ENCODE measurements at places on chromosomes 5 and 9.

DNA sequence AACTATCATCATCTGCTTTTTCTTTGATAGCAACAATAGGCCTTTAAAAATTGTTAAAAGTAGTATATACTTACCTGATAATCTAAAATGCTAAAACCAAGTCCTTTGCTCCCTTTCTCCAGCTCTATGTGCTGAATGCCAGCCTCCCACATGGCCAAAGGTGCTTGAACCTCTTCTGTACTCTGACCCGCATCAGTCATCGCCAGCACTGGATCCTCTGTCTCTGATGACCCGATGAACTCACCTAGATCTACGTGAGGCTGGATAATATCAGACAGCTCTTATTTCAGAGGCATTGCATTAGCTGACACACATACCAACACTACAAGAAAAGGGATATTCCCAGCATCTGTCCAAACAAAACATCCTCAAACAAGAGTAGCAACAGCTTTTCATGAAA is 89.5 kb downstream of the MPDZ start:
- no peaks in the 10 kb centered on the region for H3K4me1 ChIP-seq
- no peaks in the 10 kb centered on the region for H3K36me3 ChIP-seq
- no peak overlapping the region for H3K27ac ChIP-seq
- H3K4me3 ChIP-seq = no peak overlapping the region
- no peaks in the 10 kb centered on the region for H3K27me3 ChIP-seq

- H3K27ac ChIP-seq = no peak overlapping the region
- peaks cover 5% of the 10 kb centered on the region for H3K27me3 ChIP-seq
- peaks cover 16% of the 10 kb centered on the region for H3K4me1 ChIP-seq
- peaks cover 9% of the 10 kb centered on the region for H3K36me3 ChIP-seq
Observed at GRCh38 chr5:93622240-93622885, 39.3 kb downstream of the NR2F1 start.

GRCh38 chr5:133321833-133322420 is 270.1 kb downstream of the HSPA4 start:
- H3K4me3 ChIP-seq = peak overlapping the region; percentile 54
- peak; percentile 84 for DNase-seq
- H3K27me3 ChIP-seq = no peaks in the 10 kb centered on the region
- peaks cover 49% of the 10 kb centered on the region for H3K4me1 ChIP-seq
- H3K27ac ChIP-seq = peak overlapping the region; percentile 91

DNA sequence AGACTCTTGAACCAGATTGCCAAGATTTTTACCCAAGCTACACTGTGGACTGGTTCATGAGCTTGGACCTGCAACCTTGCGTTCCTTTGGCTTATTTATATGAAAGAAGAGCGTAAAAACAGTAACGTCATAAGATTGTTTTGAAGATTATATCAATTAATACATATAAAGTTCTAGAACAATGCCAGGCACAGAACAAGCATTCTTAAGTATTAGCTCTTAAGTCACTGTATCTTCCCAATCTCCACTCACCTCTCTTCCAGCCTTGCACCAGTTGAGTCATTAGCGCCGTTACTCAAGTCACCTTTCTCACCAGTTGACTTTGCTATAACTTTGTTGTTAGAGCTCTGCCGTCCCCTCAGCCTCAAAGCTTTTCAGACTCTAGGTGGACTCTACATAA is 415.7 kb downstream of the PLK2 start:
- H3K27ac ChIP-seq = no peak overlapping the region
- H3K27me3 ChIP-seq = no peaks in the 10 kb centered on the region
- no peaks in the 10 kb centered on the region for H3K36me3 ChIP-seq
- no peak for DNase-seq

- H3K27me3 ChIP-seq = no peaks in the 10 kb centered on the region
- no peak overlapping the region for H3K27ac ChIP-seq
- peaks cover 37% of the 10 kb centered on the region for H3K36me3 ChIP-seq
- DNase-seq = no peak
- H3K4me1 ChIP-seq = peaks cover 6% of the 10 kb centered on the region
Observed at GRCh38 chr5:127549551-127549950, 32.1 kb downstream of the PRRC1 start.

DNA sequence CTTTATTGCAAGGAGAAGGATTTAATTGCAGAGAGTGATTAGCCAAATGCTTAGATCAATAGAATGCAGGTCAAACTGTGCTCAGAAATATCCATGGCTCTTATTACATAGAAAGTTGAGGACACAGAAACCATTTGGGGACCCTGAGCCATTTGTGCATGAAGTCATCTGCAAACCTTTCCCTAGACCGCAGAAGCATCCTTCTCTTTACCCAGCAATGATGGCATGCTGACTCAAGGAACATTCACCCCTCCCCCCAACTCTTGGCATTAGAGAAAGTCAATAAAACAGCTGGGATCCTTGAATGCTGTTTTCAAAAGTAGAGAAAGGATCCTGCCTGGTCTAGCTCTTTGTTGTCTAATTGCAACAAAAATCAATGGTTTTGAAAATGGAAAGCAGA is 73.5 kb downstream of the PPP2R2B start:
- no peaks in the 10 kb centered on the region for H3K4me1 ChIP-seq
- no peaks in the 10 kb centered on the region for H3K36me3 ChIP-seq
- no peaks in the 10 kb centered on the region for H3K27me3 ChIP-seq
- no peak for DNase-seq

- no peaks in the 10 kb centered on the region for H3K4me1 ChIP-seq
- no peak overlapping the region for H3K4me3 ChIP-seq
- peaks cover 5% of the 10 kb centered on the region for H3K36me3 ChIP-seq
Observed at GRCh38 chr5:79392776-79393175, 121.2 kb downstream of the HOMER1 start.

- H3K27me3 ChIP-seq = no peaks in the 10 kb centered on the region
- no peaks in the 10 kb centered on the region for H3K36me3 ChIP-seq
- no peaks in the 10 kb centered on the region for H3K4me1 ChIP-seq
- no peak overlapping the region for H3K4me3 ChIP-seq
- no peak for DNase-seq
Observed at GRCh38 chr9:8867148-8867547, 1067.6 kb upstream of the DMAC1 start.

- peaks cover 12% of the 10 kb centered on the region for H3K4me1 ChIP-seq
- no peaks in the 10 kb centered on the region for H3K36me3 ChIP-seq
- H3K27ac ChIP-seq = no peak overlapping the region
- DNase-seq = no peak
Observed at GRCh38 chr5:132807163-132807838, 5.8 kb upstream of the SOWAHA start.

DNA sequence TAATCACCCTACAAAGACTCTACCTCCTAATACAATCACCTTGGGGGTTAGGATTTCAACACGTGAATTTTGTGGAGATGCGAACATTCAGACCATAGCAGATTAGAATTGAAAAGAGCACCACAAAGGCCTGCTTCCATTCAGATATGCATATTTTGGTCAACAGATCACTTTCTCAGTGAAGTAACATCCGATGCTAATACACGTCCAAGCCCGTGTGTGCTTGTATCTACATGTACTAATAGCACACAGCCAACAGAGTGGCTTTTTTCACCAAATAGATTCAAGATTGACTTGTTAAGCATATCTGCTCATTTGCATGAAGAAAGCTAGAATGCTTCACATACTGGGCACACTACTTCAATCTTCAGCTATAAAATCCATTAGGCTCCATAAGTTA is 35.6 kb upstream of the SSBP2 start:
- no peak overlapping the region for H3K4me3 ChIP-seq
- no peak overlapping the region for H3K27ac ChIP-seq
- H3K4me1 ChIP-seq = peaks cover 3% of the 10 kb centered on the region
- H3K27me3 ChIP-seq = no peaks in the 10 kb centered on the region

DNA sequence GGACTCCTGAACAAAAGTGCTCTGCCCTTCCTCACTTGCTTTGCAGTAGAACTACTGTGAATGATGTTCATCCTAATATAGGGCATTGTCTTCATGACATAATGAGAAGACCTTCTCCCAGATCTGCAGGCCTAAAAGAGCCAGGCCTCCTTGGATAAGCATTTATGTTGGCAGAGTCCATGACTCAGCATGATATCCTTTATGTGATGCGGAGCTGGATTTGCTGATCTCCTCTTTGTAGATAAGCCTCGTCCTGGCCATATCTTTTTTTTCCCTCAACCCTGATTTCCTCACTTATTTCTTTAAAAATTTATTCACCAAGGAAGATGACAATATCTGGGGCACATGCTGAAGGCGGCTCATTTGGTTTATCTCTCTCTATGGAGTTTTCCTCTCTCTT is 62.4 kb upstream of the TAS2R1 start:
- H3K27me3 ChIP-seq = no peaks in the 10 kb centered on the region
- no peak overlapping the region for H3K4me3 ChIP-seq
- no peaks in the 10 kb centered on the region for H3K36me3 ChIP-seq
- no peak overlapping the region for H3K27ac ChIP-seq
- H3K4me1 ChIP-seq = no peaks in the 10 kb centered on the region

GRCh38 chr5:40406741-40407211 is 272.9 kb upstream of the PTGER4 start:
- no peaks in the 10 kb centered on the region for H3K27me3 ChIP-seq
- peak overlapping the region; percentile 99 for H3K27ac ChIP-seq
- H3K4me3 ChIP-seq = peak overlapping the region; percentile 57

- DNase-seq = no peak
- H3K4me3 ChIP-seq = no peak overlapping the region
- H3K27ac ChIP-seq = peak overlapping the region; percentile 14
- no peaks in the 10 kb centered on the region for H3K27me3 ChIP-seq
Observed at GRCh38 chr5:139690064-139690802, 42.1 kb downstream of the CXXC5 start.

- no peaks in the 10 kb centered on the region for H3K4me1 ChIP-seq
- DNase-seq = no peak
- no peak overlapping the region for H3K27ac ChIP-seq
- H3K36me3 ChIP-seq = no peaks in the 10 kb centered on the region
- H3K4me3 ChIP-seq = no peak overlapping the region
Observed at GRCh38 chr9:10701906-10702305, 89.1 kb upstream of the PTPRD start.

DNA sequence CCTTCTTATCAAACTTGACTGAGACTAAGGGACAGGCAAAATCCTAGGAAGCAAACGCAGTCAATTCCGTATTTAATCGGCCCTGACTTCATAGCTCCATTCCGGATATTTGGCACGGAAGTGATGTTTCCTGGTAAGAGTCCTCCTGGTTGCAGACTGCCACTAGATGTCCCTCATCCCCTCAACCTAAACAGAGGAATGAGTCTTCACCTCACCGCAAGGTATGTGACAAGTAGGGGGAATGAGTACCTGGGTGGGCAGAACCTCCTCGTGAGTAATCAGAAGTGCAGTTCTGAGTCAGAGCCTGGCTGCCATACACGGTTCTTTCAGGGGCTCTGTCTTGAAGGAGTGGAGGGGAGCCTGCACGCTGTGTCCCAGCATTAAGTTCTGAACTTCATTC is 173.6 kb downstream of the MUSK start:
- H3K27ac ChIP-seq = no peak overlapping the region
- DNase-seq = no peak
- H3K36me3 ChIP-seq = no peaks in the 10 kb centered on the region
- H3K4me1 ChIP-seq = peaks cover 4% of the 10 kb centered on the region

- no peak overlapping the region for H3K4me3 ChIP-seq
- H3K36me3 ChIP-seq = no peaks in the 10 kb centered on the region
- no peak for DNase-seq
- peaks cover 6% of the 10 kb centered on the region for H3K27me3 ChIP-seq
- H3K4me1 ChIP-seq = peaks cover 32% of the 10 kb centered on the region
Observed at GRCh38 chr9:114935119-114935518, 4.7 kb upstream of the TNFSF8 start.

DNA sequence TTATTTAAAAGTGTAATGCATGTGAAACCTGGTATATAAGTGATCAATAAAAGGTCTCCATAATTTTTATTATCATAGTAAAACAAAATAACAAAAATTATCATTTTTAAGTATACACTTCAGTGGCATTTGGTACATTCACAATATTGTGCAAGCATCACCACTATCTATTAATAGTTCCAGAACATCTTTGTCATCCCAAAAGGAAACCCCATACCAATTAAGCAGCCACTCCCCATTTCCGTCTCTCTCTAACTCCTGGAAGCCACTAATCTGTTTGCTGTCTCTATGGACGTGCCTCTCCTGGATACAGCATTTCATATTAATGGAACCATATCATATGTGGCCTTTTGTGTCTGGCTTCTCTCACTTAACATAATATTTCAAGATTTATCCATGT is 7.6 kb downstream of the OLFML2A start:
- H3K36me3 ChIP-seq = no peaks in the 10 kb centered on the region
- H3K27me3 ChIP-seq = no peaks in the 10 kb centered on the region
- no peak overlapping the region for H3K27ac ChIP-seq
- no peaks in the 10 kb centered on the region for H3K4me1 ChIP-seq
- DNase-seq = no peak

GRCh38 chr5:3896098-3896497 is 300.5 kb downstream of the IRX1 start:
- no peaks in the 10 kb centered on the region for H3K27me3 ChIP-seq
- no peak overlapping the region for H3K4me3 ChIP-seq
- H3K36me3 ChIP-seq = no peaks in the 10 kb centered on the region
- no peaks in the 10 kb centered on the region for H3K4me1 ChIP-seq
- no peak for DNase-seq

DNA sequence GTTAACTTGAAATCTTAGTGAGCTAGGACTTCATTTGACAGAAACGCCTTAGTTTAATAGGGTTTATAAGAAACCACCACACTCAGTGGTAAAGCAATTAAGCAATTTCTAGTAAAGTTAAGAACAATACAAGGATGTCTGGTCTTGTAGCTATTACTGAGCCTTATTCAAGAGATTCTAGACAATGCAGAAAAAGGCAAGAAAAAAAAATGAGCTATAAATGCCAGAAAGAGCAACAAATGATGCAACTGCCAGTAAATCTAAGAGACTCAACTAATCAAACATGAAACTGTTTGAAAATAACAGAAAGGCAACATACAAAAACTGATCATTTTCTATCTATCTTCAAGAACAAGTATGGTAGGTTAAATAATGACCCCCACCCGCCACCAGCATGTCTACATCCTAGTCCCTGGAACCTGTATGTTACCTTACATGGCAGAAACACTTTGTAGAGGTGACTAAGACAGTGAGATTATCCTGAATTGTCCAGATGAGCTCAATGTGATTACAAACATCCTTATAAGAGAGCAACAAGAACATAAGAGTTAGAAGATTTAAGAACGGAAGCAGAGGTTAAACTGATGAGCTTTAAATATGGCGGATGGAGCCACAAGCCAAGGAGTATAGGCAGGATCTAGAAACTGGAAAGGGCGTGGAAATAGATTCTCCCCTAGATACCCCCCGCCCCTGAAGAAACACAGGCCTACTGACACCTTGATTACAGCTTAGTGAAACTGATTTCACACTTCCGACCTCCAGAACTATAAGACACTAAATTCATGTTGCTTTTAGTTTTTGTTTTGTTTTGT is 93.0 kb downstream of the SUSD1 start:
- DNase-seq = no peak
- H3K4me3 ChIP-seq = no peak overlapping the region

- H3K4me1 ChIP-seq = peaks cover 23% of the 10 kb centered on the region
- DNase-seq = no peak
- H3K36me3 ChIP-seq = peaks cover 36% of the 10 kb centered on the region
- H3K27ac ChIP-seq = peak overlapping the region; percentile 68
- H3K27me3 ChIP-seq = no peaks in the 10 kb centered on the region
Observed at GRCh38 chr9:83665580-83666200, 42.1 kb downstream of the UBQLN1 start.

- peak overlapping the region; percentile 91 for H3K4me3 ChIP-seq
- no peaks in the 10 kb centered on the region for H3K27me3 ChIP-seq
- no peaks in the 10 kb centered on the region for H3K36me3 ChIP-seq
- H3K4me1 ChIP-seq = peaks cover 48% of the 10 kb centered on the region
- H3K27ac ChIP-seq = peak overlapping the region; percentile 93
Observed at GRCh38 chr5:95823218-95823737, 752 bp upstream of the GLRX start.

Data from stimulated activated naive B cell treated with anti-CD40 and anti-IgM and Interleukin-4, amounts not matched to agents 10 μg/mL and 1 μg/mL and 100 μg/mL, for 72 hours (primary cell).